Stimulated activated CD8-positive, alpha-beta memory T cell treated with anti-CD3 and anti-CD28 coated beads, Interleukin-15, amount 100 ng/mL, for 24 hours (primary cell): ENCODE measurements at places on chromosomes 13 and 19.

DNA sequence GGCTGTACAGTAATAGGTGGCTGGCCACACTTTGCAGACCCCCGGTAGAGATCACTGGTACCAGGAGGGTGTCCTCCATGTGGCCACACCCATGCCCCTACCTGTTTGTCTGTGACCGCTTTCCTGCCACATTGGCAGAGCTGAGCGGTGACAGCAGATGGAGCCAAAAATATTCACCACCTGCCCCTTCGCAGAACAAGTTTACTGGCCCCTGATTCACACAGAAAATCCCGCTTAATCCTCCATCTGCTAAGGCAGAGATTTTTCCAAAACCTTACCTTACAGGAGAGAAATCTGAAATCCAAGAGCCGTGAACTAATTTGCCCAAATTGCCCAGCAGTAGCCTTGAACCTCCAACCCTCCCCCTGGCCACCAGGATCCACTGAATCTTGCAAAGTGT is 52.1 kb downstream of the MYO9B start:
- no peak for DNase-seq

DNA sequence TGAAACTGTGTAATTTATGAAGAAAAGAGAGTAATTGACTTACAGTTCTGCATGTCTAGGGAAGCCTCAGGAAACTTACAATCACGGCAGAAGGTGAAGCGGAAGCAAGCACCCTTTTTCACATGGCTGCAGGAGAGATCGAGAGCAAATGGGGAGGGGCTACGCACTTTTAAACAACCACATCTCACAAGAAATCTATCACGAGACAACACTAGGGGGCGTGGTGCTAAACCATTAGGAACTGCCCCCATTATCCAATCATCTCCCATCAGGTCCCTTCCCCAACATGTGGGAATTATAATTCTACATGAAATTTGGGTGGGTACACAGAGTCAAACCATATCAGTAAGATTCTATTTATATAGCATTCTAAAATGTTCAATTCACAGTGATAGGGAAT is 114.8 kb upstream of the TRPC4 start:
- no peak for DNase-seq

DNA sequence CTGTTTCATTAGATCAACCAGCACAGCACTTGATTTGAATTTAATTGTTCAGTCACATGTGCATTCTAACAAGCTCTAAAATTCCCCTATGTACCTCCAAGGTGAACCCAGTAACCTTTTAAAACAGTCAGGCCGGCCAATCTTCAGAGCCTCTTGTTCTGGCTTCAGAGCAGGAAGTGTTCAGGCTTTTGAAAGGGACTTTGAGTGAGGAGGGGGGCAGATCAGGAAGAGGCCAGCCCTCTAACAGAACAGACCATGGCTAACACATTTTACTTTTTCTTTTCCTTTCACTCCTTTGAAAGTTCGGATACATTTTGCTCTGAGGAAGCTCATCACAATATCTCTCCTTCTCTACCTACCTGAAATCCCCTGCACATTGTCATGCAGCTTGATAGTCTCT is 390.3 kb downstream of the TBC1D4 start:
- no peak for DNase-seq

DNA sequence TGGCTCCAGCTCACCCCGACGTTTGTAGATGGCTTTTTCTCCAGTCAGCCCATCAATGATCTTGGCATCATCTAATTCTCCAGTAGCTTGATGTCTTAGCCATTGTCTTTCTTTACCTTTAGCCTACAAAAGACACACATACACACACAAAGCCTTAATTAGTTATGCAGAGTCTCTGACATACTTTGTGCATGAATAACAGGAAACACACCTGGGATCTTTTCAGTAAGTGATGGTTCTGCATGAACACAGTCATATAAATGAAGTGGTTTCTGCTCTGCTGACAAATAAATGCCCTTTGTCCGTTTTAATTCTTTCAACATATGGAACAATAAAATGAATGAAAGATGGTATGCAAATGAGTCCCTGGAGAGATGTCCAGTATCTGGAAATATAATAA is 133.3 kb downstream of the RGCC start:
- no peak for DNase-seq

DNA sequence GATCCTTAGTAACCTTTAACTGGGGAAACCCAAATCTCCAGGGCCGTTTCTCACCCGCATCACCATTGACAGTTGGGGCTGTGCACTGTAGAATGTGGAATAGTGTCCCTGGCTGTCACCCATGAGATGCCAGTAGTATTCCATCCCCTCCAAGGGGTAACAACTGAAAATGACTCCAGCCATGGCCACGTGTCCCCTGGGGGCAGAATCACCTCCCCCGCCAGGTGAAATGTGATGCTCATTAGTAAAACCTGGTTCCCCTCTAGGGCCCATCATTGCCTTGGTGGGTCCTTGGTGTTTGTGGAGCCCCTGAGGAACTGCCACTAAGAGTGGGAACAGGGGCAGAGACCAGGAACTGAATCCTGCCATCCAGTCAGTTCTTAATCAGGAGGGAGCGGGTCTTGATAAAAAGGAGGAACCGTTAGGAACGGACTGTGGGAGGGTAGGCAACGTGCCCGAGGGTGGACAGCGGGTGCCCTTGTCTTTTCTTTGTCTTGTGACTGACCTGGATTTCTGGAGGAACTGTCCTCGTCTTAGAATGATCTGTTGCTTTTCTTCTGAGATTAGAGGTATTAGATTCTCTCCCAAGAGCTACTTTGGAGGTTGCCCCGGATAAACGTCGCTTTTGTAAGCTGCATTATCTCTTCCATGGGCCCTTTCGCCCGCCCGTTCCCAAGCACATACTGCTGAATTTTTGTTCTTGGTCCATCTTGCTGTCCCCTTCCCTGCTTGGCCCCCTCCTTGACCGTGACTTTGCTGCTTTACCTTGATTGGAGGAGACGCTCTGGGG is 3.5 kb downstream of the MYO9B start:
- DNase-seq: no peak

- DNase-seq: no peak
Measured at GRCh38 chr19:14542711-14543328, 13.4 kb downstream of the TECR start.

DNA sequence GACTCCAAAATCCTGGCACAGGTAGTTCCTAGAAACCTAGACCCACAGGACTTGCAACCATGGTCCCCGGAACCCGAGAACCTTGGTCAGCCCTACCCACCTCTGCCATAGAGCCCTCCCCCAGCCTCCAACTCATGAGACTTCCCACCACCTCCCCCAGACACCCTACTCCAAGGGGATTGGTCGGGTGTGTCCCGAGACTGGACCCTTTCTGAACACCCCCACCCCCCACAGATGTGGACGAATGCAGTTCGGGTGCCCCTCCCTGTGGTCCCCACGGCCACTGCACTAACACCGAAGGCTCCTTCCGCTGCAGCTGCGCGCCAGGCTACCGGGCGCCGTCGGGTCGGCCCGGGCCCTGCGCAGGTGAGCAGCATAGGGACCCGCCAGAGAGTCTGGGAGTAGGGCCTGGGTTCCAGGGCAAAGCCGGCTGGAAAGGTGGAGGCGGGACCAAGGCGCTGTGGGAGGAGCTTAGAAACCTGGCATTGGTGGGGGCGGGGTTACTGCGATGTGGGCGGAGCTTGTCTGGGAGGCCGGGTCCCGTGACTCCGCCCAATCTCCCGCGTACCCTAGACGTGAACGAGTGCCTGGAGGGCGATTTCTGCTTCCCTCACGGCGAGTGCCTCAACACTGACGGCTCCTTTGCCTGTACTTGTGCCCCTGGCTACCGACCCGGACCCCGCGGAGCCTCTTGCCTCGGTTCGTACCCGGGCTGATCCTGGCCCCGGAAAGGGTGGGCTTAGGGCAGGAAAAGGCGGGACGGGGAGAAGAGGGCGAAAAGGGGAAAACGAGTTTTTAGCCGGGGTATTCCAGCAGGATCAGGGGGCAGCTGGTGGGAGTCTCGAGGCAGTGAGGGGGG is 11.9 kb downstream of the LTBP4 start:
- peak; percentile 66 for DNase-seq

- no peak for DNase-seq
Measured at GRCh38 chr13:33582121-33582520, 235.8 kb upstream of the RFC3 start.

DNA sequence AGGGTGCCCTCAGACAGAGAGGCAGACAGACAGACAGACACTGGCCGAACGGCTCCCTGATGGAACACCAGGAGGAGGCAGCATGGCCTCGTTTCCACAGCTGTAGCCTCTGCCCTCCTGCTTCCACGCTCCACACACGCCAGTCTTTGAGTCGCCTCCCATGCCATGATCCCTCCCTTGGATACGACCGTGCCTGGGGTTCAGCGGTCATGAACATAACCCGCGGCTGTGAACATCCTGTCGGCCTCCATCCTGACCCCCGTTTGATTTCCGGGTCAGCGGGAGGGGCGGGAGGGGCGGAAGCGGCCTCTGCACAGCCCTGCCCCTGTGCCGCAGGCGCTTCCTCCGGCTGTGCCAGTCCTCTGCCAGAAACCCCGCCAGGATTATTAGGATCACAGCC is 23.4 kb downstream of the GP6 start:
- no peak for DNase-seq

GRCh38 chr19:49261602-49262001 is 63.4 kb downstream of the SLC6A16 start:
- DNase-seq: no peak

GRCh38 chr19:48102870-48103751 is 7.5 kb downstream of the PLA2G4C start:
- DNase-seq: no peak

- no peak for DNase-seq
Measured at GRCh38 chr19:21221693-21222092, 79.9 kb downstream of the ZNF431 start.

DNA sequence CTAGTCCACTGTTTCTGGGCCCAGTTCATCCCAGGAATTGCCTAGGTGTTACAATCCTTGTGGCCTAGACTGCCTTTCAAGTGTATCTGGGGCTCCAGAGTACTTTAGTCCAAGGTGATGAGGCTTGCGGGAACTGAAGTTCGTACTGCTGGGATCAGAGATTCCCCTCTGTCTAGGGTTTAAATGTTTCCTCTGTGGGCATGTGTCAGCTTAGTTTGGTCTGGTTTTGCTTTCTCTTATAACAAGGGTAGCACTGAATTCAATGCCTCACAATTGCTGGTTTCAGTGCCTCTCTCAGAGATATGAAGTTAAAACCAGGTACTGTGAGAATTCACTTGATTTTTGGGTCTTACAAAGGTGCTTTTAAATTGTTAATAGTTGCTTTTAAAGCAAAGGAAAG is 30.8 kb downstream of the RGCC start:
- DNase-seq: no peak

DNA sequence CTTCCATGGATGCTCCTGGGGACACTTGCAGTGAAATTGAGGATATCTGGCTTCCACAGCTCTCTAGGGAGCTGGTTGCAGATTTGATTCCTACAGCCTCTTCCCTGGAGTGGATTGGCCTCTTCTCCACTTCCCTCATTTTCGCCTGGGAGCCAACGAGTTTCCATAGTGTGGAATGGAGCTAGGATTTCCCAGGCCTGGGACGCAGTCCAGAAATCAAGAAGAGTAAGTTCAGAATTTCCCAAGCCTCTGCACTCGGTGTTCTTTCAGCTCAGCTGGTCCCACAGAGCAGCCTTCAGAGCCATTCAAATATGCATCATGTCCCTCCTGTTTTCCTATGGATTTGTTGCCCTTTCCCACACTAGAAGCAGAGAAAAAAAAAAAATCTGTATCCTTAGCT is 68.2 kb downstream of the RAP2A start:
- no peak for DNase-seq

DNA sequence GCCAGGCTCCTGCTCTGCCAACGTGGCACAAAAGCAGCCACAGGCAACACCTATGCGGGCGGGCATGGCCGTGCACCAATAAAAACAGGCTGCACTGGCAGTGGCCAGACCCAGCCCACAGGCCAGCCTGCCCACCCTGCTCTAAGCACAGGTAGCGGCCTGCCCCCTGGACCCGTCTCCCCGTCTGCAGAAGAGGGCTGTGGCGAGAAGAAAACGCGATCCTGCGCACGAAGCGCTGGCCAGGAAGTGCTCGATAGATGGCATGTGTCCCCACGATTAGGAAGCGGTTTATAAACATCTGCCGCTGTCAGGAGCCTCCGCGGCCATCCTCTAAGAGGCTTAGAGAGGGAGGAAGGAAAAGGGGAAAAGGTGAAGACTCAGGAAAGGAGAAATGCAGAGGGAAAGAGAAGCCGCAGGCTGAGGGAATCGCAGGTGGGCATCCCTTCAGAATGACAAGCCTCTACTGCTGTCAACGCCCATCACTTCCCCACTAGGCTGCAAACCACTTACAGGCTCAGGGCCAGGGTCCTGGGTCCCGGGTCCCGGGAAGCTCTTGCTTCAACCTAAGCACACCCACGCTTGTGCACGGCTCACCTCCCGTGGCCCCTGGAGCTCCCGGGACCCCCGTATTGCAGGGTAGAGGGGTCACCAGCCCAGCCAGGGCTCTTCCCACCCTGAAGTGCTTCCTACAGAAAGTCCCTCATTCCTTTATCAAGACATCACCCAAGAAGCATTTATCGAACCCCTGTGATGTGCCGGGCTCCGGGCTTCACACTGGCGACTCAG is 10.5 kb downstream of the MLLT1 start:
- DNase-seq: no peak
